Kidney (tissue), 22 donors: ENCODE measurements at places on chromosomes 2 and 18. TPM values are rescaled to one million over a fixed set of nuclear protein-coding genes. Genes with fewer than 3 reads are reported as not detected.
A peak's percentile ranks its signal among the peaks of the same experiment; 100 is the strongest.

MAP3K2 gene
- total RNA-seq: 65.3 TPM

CABLES1 gene
- 40.5 TPM for total RNA-seq

ANKRD23 gene
- 4.0 TPM for total RNA-seq

ADRA2B gene
- 1.4 TPM for total RNA-seq

CCDC74B gene
- 4.5 TPM for total RNA-seq

ZC3H6 gene
- 17.1 TPM for total RNA-seq

DSG1 gene
- not detected for total RNA-seq

DSG2 gene
- total RNA-seq: 63.0 TPM

TRIB2 gene
- total RNA-seq: 69.2 TPM

GRCh38 chr2:138013639-138014038 is 49.4 kb downstream of the HNMT start:
- H3K27ac ChIP-seq: no peak overlapping the region
- no peak overlapping the region for H3K4me3 ChIP-seq
- no peak for DNase-seq
- H3K36me3 ChIP-seq: no peaks in the 10 kb centered on the region

- DNase-seq: no peak
- peaks cover 14% of the 10 kb centered on the region for H3K36me3 ChIP-seq
- H3K4me3 ChIP-seq: no peak overlapping the region
Measured at GRCh38 chr2:10576456-10576855, 113.3 kb downstream of the NOL10 start.

DNA sequence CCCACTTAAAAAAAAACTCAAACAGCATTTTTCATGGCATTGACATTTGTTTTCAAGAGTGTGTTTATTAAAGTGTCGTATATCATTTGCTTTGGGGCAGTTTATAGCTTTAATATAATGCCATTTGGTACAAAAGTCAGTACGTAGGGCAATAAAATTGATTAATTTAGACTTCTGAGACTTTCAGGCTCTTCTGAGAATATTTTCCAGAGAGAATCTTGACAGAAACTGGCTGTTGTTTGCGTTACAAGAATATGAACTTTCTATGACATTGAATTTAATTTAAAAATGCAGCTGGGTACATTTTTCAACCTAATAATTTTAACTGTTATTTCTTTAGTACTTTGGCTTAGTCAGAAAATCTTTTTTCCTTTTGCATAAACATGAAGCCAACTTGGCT is 98.9 kb downstream of the RNF144A start:
- no peaks in the 10 kb centered on the region for H3K27me3 ChIP-seq

GRCh38 chr2:154740361-154740760 is 41.9 kb downstream of the KCNJ3 start:
- no peak for DNase-seq
- H3K27ac ChIP-seq: no peak overlapping the region
- H3K4me1 ChIP-seq: no peaks in the 10 kb centered on the region
- H3K4me3 ChIP-seq: no peak overlapping the region

GRCh38 chr18:25370391-25370790 is 18.4 kb upstream of the ZNF521 start:
- peaks cover 4% of the 10 kb centered on the region for H3K4me1 ChIP-seq
- DNase-seq: no peak
- H3K36me3 ChIP-seq: no peaks in the 10 kb centered on the region
- H3K27me3 ChIP-seq: no peaks in the 10 kb centered on the region
- no peak overlapping the region for H3K4me3 ChIP-seq

DNA sequence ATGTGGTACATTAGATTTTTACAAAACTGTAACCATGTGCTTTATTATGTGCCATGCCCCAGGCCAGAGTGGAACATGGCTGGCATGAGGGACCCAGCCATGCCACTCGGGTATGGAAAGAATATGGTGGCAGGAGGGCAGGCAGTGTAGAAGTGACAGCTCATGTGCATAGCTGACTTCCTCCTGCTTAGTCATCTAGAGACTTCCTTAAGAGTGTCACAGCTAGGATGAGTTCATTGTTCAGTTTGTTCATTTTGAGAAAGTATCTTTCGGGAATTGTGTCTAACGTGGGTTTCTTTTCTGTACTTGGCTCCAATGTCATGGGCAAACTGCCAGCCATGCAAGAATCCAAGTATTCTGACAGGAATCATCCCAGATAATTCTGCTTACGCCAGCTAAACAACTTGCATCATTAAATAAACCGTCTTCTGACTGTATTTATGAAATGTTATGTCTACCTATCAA is 94.3 kb upstream of the ITGB6 start:
- H3K36me3 ChIP-seq: peaks cover 5% of the 10 kb centered on the region
- H3K27me3 ChIP-seq: no peaks in the 10 kb centered on the region
- H3K4me1 ChIP-seq: peaks cover 9% of the 10 kb centered on the region
- H3K27ac ChIP-seq: no peak overlapping the region

DNA sequence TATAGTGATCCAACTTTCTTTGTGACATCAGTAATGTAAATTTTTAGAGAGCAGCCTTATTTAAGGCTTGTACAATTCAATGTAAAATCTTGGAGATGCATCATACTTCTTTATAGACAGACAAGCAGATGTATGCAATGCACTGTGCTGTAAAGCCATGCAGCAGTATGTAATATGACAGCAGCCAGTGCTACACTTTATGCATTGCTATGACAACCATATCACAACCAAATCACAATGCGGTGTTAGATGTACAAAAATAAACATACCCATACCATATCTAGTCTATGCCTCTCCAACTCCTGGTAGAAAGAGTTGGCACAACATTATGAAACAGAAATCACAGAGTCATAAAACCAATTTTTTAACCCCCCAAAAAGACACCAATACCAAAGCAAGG is 110.3 kb upstream of the WDSUB1 start:
- no peak overlapping the region for H3K27ac ChIP-seq
- no peak overlapping the region for H3K4me3 ChIP-seq
- H3K4me1 ChIP-seq: no peaks in the 10 kb centered on the region
- no peak for DNase-seq

DNA sequence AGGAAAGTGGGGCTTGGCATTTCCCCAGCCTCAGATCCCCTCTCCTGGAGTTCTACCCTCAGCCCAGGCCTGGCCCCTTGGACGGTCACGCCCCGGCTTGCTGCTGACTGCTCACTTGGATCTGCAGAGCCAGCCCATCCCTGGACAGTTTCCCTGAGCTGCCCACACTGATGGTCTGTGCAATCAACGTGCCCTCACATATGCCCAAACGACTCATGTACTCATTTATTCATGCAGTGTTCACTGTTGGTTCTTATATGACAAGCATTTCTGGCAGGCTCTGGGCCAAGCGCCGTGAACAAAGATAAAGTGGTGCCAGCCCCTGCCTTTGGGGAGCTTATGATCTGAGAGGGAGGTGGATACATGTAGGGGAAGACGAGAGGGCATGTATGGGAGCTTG is 20.3 kb upstream of the GLI2 start:
- no peaks in the 10 kb centered on the region for H3K4me1 ChIP-seq
- DNase-seq: no peak
- no peak overlapping the region for H3K27ac ChIP-seq
- H3K36me3 ChIP-seq: no peaks in the 10 kb centered on the region
- no peak overlapping the region for H3K4me3 ChIP-seq
- H3K27me3 ChIP-seq: no peaks in the 10 kb centered on the region

- no peak overlapping the region for H3K4me3 ChIP-seq
- H3K27ac ChIP-seq: no peak overlapping the region
- no peaks in the 10 kb centered on the region for H3K4me1 ChIP-seq
- H3K36me3 ChIP-seq: no peaks in the 10 kb centered on the region
- no peak for DNase-seq
Measured at GRCh38 chr2:189534854-189535832, 45.4 kb downstream of the SLC40A1 start.

DNA sequence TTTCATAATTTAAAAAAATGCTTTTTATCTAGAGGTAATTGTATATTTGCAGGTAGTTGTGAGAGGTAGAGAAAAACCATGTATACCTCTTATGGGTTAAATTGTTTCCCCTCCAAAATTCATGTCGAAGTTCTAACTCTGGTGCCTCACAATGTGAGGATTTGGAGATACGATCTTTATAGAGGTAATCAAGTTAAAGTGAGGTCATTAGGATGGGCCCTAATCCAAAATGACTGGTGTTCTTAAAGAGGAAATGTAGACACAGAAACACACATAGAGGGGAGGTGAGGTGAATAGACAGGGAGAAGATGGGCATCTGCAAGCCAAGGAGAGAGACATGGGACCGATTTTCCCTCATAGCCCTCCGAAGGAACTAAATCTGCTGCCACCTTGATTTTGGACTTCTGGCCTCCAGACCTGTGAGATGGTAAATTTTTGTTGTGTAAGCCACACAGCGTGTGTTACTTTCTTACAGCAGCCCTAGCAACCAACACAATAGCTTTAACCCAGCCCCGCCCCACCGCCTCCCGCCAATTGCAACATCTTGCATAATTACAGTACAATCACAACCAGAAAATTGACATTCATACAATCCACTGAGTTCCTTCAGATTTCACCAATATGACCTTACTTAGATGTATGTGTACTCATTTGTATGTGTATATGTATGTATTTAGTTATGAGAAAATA is 208.9 kb downstream of the MIB1 start:
- H3K4me1 ChIP-seq: no peaks in the 10 kb centered on the region
- H3K4me3 ChIP-seq: no peak overlapping the region
- no peaks in the 10 kb centered on the region for H3K27me3 ChIP-seq

- no peaks in the 10 kb centered on the region for H3K36me3 ChIP-seq
- no peak overlapping the region for H3K4me3 ChIP-seq
- H3K27ac ChIP-seq: peak overlapping the region; percentile 53
- no peak for DNase-seq
- peaks cover 9% of the 10 kb centered on the region for H3K4me1 ChIP-seq
Measured at GRCh38 chr2:42118754-42119569, 50.2 kb upstream of the EML4 start.

DNA sequence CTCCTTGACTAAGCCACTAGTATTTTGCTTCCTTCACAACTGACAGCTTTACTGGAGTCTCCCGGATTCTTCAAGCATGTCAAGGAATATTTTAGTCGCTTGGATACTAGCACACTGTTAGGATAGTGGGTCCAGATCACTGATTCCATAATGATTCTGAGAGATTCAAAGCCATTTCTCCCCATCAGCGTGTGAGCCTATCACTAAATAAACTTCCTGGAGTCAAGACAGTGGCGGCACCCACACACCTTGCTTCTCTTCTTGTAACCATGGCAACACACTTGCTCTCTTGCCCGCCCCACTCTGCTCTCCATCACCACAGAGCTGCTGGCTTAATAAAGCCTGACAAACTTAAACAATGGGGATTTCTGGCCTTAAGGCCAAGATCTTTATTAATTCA is 245.1 kb downstream of the LRRTM1 start:
- no peak overlapping the region for H3K4me3 ChIP-seq
- no peaks in the 10 kb centered on the region for H3K36me3 ChIP-seq
- H3K27me3 ChIP-seq: no peaks in the 10 kb centered on the region
- DNase-seq: peak; percentile 29

DNA sequence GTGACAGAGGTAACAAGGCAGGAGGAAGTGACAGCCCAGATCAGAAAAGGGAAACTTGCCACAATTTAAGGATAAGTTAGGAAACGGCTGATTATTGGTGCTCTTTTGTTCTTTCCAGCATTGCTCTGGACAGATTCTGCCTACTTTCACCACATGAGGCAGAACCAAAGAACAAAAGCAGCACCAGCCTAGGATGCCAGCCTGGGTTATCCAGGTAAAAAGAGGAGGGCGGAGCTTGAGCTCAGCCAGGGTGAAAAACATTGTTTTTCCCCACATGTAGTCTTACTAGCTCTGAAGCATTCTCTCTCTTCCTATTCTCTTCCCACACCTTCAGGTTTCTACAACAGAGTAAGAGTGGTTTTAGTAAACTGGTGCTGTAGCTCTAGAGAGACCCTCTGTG is 300.5 kb downstream of the TMX3 start:
- H3K36me3 ChIP-seq: no peaks in the 10 kb centered on the region
- no peak overlapping the region for H3K27ac ChIP-seq
- H3K27me3 ChIP-seq: no peaks in the 10 kb centered on the region
- no peak for DNase-seq
- H3K4me3 ChIP-seq: no peak overlapping the region
- H3K4me1 ChIP-seq: no peaks in the 10 kb centered on the region

GRCh38 chr2:8612734-8613179 is 69.1 kb upstream of the ID2 start:
- H3K4me1 ChIP-seq: no peaks in the 10 kb centered on the region
- no peak overlapping the region for H3K4me3 ChIP-seq
- H3K36me3 ChIP-seq: no peaks in the 10 kb centered on the region
- no peak overlapping the region for H3K27ac ChIP-seq
- no peak for DNase-seq
- no peaks in the 10 kb centered on the region for H3K27me3 ChIP-seq

- H3K27me3 ChIP-seq: no peaks in the 10 kb centered on the region
- H3K36me3 ChIP-seq: peaks cover 6% of the 10 kb centered on the region
- H3K4me3 ChIP-seq: no peak overlapping the region
- peaks cover 29% of the 10 kb centered on the region for H3K4me1 ChIP-seq
Measured at GRCh38 chr18:44733069-44733753, 52.5 kb downstream of the SETBP1 start.

DNA sequence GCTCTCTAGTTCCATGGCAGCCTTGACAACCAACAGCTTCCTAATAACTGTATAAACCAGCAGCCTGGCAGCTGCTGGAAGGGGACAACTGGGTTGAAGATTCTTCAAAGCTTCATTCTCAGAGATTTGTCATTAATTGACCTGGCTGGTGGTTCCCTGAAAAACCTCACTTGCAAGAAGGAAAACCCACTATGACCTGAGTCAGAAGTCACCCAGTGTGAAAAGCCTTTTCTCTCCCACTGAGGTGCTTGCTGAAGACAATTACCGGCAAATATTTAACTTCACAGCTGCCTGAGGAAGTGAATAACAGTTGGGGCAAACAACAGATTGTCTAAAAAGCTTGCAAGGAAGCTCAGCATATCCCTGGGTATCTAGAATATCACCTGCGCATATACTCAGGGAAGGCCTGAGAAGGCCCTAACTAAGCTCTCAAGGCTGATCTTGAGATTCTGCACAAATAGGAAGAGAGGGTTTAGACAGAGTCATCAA is 49.9 kb downstream of the CRACDL start:
- no peaks in the 10 kb centered on the region for H3K27me3 ChIP-seq
- DNase-seq: no peak
- H3K4me1 ChIP-seq: no peaks in the 10 kb centered on the region

DNA sequence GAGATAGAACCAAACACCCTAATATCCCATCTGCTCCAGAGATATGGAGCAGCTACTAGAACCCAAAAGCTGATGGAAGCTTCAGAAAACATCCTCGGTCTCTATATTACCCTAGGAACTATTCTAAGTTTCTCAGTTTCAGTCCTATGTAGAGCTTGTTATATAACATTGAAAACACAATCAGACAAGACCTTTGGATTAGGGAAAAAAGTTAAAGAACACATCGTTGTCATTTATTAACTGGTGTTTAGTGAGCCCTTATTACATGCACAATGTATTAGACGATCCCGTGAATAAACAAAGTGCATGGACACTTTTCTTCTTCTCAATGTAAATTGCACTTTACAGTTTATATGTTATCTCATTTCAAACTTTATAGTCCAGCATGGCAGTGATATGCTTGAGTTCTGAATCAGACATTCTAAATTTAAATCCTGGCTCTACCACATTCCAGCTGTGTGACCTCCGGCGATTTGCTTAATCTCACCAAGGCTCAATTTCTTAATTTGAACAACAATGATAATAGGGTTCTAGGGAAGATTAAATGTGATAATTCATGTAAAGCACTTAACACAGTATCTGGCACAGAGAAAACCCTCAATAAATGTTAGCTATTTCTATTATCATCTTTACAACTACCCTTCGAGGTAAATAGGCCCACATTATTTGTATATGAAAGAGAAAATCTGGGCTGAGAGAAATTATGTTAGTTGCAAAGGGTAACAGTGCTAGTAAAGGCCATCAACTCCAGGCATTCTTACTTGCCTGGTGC is 83.6 kb upstream of the PIK3C3 start:
- no peaks in the 10 kb centered on the region for H3K27me3 ChIP-seq
- H3K4me3 ChIP-seq: no peak overlapping the region
- H3K4me1 ChIP-seq: no peaks in the 10 kb centered on the region
- no peak for DNase-seq
- no peak overlapping the region for H3K27ac ChIP-seq
